ENCODE measurements at places on chromosomes 11 and 22.

- no peak overlapping the region for H3K27ac ChIP-seq
- no peak for DNase-seq
- no peaks in the 10 kb centered on the region for H3K27me3 ChIP-seq
Measured at GRCh38 chr11:26712497-26712896, 9.4 kb downstream of the SLC5A12 start.

DNA sequence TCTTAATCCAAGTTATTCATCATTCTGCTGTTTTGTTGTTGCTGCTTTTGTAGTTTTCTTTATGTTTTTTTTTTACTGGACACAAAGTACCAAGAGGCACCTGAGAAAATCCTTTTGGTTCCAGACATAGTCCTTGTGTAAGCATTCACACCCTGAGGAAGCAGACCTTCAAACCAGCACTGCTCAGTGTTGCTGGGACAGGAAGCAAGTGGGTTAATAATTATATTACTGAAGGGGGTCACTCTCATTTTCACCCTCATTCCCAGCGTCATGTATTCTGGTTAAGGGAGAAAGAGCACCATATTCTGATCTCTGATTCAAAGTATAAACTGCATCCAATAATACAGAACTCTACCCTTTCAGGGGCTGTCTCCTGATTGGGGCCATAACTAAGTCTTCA, 5.9 kb upstream of the ALKBH3 start:
- H3K4me1 ChIP-seq = peaks cover 4% of the 10 kb centered on the region
- no peaks in the 10 kb centered on the region for H3K36me3 ChIP-seq

DNA sequence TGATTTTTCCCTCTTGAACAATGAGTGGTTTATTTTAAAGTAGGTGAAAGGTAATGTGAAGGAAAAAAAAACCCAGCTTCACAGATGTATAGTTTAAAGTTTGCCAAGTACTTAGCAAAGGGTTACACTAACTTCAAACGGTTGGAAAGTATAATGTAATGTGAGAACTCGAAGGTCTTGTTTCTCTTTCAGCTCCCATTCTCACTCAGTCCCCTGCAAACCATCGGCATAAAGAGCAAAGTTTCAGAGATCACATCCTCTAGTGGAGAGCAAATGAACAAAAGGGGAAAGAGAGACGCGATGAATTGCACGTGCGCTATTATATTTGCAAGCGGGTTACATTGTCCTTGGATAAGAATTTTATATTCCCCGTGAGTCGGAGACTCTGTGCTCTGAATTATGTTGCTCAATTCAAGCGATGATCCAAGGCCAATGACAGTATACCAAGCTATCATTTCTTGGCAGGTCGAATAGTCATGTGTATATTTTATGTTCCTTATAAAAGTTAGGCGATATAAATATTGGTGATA, 37.6 kb upstream of the BIRC3 start:
- no peak for DNase-seq
- peak overlapping the region; percentile 7 for H3K4me3 ChIP-seq
- no peaks in the 10 kb centered on the region for H3K36me3 ChIP-seq
- H3K4me1 ChIP-seq = peaks cover 16% of the 10 kb centered on the region
- H3K27me3 ChIP-seq = peaks cover 4% of the 10 kb centered on the region
- H3K27ac ChIP-seq = no peak overlapping the region

- H3K4me1 ChIP-seq = peaks cover 47% of the 10 kb centered on the region
- H3K4me3 ChIP-seq = peak overlapping the region; percentile 91
- peak overlapping the region; percentile 94 for H3K27ac ChIP-seq
- peaks cover 2% of the 10 kb centered on the region for H3K27me3 ChIP-seq
- peak; percentile 95 for DNase-seq
Measured at GRCh38 chr11:62599069-62599696, 2.5 kb downstream of the MTA2 start.

DNA sequence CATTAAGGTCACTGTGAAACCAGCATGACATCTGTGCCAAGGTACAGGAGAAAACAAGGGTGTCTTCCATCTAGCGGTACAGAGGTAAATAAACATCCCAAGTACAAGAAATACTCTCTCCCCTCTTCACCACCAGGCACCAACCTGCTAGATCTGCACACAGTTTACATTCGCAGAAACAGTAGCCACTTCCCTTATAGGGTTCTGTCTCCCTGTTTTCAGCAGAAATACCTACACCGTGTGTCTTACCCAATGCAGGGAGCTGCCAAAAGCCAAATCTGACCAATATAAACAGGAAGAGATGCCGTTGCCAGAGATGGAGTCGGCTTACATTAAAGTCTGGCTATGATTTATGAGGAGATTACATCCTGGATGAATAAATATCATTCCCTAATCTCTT, 1.2 kb downstream of the SCN4B start:
- H3K27me3 ChIP-seq = peaks cover 66% of the 10 kb centered on the region
- no peak overlapping the region for H3K4me3 ChIP-seq
- no peaks in the 10 kb centered on the region for H3K36me3 ChIP-seq
- no peak for DNase-seq
- H3K27ac ChIP-seq = no peak overlapping the region
- peaks cover 6% of the 10 kb centered on the region for H3K4me1 ChIP-seq

- H3K4me1 ChIP-seq = peaks cover 91% of the 10 kb centered on the region
- no peaks in the 10 kb centered on the region for H3K27me3 ChIP-seq
- peak overlapping the region; percentile 98 for H3K4me3 ChIP-seq
- DNase-seq = no peak
- peaks cover 92% of the 10 kb centered on the region for H3K36me3 ChIP-seq
Measured at GRCh38 chr11:3834664-3835461, 5.9 kb downstream of the RHOG start.

DNA sequence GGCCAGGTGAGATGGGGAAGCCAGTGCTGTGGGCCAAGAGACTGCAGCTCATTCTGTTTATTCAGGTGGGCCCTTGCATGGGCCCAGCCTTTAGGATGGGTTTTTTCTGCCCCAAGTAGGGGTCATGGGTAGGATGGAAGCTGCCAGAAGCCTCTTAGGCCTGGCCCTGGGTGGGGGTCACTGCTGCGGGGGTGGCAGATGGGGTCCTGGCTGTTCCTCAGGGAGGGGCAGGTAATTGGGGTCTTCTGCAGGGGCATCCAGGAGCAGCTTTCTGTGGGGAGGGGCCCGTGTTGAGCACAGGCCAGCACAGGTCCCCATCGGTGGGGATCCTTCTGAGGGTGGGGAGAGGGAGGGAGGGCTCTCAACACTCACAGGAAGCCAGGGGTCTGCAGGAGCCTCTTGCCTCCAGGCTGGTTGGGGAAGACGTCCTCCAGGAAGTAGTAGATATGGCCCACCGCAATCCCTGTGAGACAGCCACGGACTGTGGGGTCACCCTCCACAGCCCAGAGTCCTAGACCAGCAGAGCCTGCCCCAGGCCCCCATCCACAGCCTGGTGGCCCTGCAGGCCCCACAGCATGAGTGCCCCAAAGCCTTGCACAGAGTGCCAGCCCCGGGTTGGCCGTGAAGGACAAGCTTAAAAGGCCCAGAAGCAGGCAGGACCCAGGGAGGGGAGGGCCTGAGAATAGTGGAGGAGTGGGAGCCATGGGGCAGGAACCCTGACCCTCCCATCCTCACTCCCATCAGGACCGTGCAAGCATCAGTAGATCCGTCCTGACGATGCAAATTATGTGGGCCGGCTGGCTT, 1.9 kb downstream of the DERL3 start:
- no peak for DNase-seq
- H3K36me3 ChIP-seq = peaks cover 9% of the 10 kb centered on the region
- H3K4me1 ChIP-seq = peaks cover 28% of the 10 kb centered on the region
- peaks cover 3% of the 10 kb centered on the region for H3K27me3 ChIP-seq
- H3K4me3 ChIP-seq = peak overlapping the region; percentile 88

DNA sequence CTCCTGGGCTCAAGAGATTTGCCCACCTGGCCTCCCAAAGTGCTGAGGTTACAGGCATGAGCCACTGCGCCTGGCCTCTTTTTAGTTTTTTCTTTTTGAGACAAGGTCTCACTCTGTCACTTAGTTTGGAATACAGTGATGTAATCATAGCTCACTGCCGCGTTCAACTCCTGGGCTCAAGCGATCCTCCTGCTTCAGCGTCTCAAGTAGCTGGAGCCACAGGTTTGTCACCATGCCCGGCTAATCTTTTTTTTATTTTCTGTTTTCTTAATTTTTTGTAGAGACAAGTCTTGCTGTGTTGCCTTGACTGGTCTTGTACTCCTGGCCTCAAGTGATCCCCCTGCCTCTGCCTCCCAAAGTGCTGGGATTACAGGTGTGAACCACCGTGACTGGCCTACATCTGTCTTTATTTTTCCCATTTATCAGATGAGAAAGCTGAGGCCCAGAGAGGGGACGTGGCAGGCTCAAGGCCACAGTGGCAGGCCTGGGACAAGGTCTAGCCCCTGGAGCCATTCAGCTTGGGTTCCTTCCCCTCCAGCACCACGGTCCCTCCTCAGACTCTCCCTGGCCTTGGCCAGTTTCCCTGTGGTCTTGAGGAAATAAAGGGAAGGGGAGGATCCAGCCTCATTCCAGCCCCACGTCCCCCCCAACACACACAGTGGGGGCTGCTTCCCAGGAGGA, 2.8 kb upstream of the KDELR3 start:
- H3K4me1 ChIP-seq = peaks cover 13% of the 10 kb centered on the region
- no peak overlapping the region for H3K4me3 ChIP-seq
- no peaks in the 10 kb centered on the region for H3K36me3 ChIP-seq
- H3K27me3 ChIP-seq = peaks cover 69% of the 10 kb centered on the region
- H3K27ac ChIP-seq = no peak overlapping the region
- no peak for DNase-seq

DNA sequence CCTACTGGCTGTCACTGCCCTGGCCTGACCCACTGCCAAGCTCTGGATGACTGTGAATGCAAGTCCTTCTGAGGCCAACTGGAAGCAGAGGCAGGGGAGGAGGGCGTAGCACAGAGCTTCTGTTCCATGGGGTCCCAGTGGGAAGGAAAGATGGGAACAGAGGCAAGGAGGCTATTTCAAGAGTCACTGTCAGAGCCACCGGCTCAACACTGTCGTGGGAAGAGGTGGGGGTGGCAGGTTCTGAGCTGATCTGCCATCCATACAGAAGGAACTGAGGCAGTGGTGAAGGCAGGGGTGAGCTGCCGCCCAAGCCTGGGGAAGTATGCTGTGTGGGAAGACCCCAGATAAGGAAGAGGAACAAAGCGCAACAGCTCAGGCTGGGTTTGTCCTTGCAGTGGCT, 54.7 kb downstream of the SGSM3 start:
- no peak overlapping the region for H3K27ac ChIP-seq
- H3K4me3 ChIP-seq = no peak overlapping the region
- peaks cover 5% of the 10 kb centered on the region for H3K4me1 ChIP-seq
- H3K36me3 ChIP-seq = peaks cover 35% of the 10 kb centered on the region
- no peak for DNase-seq
- no peaks in the 10 kb centered on the region for H3K27me3 ChIP-seq

DNA sequence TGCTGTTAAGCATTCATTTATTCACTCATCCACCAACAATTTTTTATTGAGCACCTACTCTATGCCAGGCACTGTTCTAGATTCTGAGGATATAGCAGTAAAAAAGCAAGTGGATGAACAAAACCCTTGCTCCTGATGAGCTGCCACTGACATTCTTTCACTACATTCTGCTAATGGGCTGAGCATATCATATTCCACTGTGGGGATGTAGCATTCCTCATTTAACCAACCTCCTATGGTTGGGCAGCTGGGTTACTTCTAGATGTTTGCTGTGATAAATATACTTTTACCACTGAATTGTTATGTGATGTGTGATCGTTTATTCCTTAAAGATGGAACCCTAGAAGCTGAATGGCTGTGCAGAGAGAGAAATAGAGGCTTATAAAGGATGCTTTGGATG, 176.9 kb downstream of the MN1 start:
- H3K27me3 ChIP-seq = peaks cover 2% of the 10 kb centered on the region
- H3K4me1 ChIP-seq = no peaks in the 10 kb centered on the region
- DNase-seq = no peak
- H3K4me3 ChIP-seq = no peak overlapping the region
- H3K36me3 ChIP-seq = no peaks in the 10 kb centered on the region

GRCh38 chr11:1119604-1120146, 38.1 kb upstream of the MUC5AC start:
- H3K27me3 ChIP-seq = peaks cover 5% of the 10 kb centered on the region
- no peak overlapping the region for H3K27ac ChIP-seq
- peaks cover 2% of the 10 kb centered on the region for H3K36me3 ChIP-seq
- no peak overlapping the region for H3K4me3 ChIP-seq
- peaks cover 1% of the 10 kb centered on the region for H3K4me1 ChIP-seq

GRCh38 chr11:117020869-117021564, 77.2 kb downstream of the SIK3 start:
- H3K36me3 ChIP-seq = no peaks in the 10 kb centered on the region
- H3K4me3 ChIP-seq = peak overlapping the region; percentile 53
- no peaks in the 10 kb centered on the region for H3K27me3 ChIP-seq

- H3K36me3 ChIP-seq = no peaks in the 10 kb centered on the region
- no peak overlapping the region for H3K27ac ChIP-seq
- H3K4me1 ChIP-seq = no peaks in the 10 kb centered on the region
- H3K27me3 ChIP-seq = no peaks in the 10 kb centered on the region
Measured at GRCh38 chr11:89536926-89537325, 45.8 kb upstream of the NOX4 start.

GRCh38 chr22:41636467-41636866, 15.4 kb downstream of the XRCC6 start:
- H3K36me3 ChIP-seq = peaks cover 63% of the 10 kb centered on the region
- H3K27me3 ChIP-seq = no peaks in the 10 kb centered on the region
- no peak overlapping the region for H3K27ac ChIP-seq
- H3K4me1 ChIP-seq = peaks cover under 1% of the 10 kb centered on the region

- peak overlapping the region; percentile 58 for H3K4me3 ChIP-seq
- no peaks in the 10 kb centered on the region for H3K36me3 ChIP-seq
- no peak for DNase-seq
- no peak overlapping the region for H3K27ac ChIP-seq
- H3K4me1 ChIP-seq = peaks cover 12% of the 10 kb centered on the region
Measured at GRCh38 chr22:32204040-32204855, 625 bp downstream of the RFPL2 start.

- H3K27ac ChIP-seq = peak overlapping the region; percentile 80
- peak overlapping the region; percentile 86 for H3K4me3 ChIP-seq
Measured at GRCh38 chr22:20205964-20206708, 55.3 kb upstream of the CCDC188 start.

- H3K4me3 ChIP-seq = no peak overlapping the region
- H3K27me3 ChIP-seq = peaks cover 14% of the 10 kb centered on the region
- no peak for DNase-seq
- H3K27ac ChIP-seq = no peak overlapping the region
- no peaks in the 10 kb centered on the region for H3K4me1 ChIP-seq
Measured at GRCh38 chr22:33030923-33031525, 27.2 kb downstream of the SYN3 start.

- H3K36me3 ChIP-seq = no peaks in the 10 kb centered on the region
- H3K27me3 ChIP-seq = peaks cover 6% of the 10 kb centered on the region
- no peak overlapping the region for H3K27ac ChIP-seq
- H3K4me1 ChIP-seq = no peaks in the 10 kb centered on the region
- no peak for DNase-seq
Measured at GRCh38 chr11:135069890-135070289, 657.8 kb upstream of the B3GAT1 start.

- peak; percentile 72 for DNase-seq
- H3K27ac ChIP-seq = peak overlapping the region; percentile 88
- H3K4me3 ChIP-seq = peak overlapping the region; percentile 90
- H3K36me3 ChIP-seq = peaks cover 45% of the 10 kb centered on the region
- H3K27me3 ChIP-seq = no peaks in the 10 kb centered on the region
Measured at GRCh38 chr11:59144579-59145345, 2.1 kb downstream of the FAM111A start.

DNA sequence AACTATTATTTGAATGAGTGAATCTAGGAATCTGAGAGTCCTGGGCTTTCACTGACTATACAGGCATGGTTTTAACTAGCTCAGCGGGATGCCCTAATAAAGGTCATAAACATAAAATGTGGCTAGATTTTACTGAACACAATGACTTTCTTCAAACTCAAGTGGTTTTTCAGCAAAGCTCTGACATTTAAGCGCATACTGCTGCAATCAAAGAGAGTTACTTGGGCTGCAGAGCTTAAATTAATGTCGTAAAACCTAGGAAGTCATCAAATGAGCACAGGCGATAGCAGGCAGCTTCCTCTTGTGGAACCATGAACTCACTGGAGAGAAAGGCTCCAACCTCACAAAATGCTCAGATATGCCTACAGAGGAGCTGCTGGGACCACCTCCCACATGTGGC, 6.7 kb downstream of the CSNK2A3 start:
- DNase-seq = no peak
- no peak overlapping the region for H3K4me3 ChIP-seq
- no peak overlapping the region for H3K27ac ChIP-seq
- peaks cover 2% of the 10 kb centered on the region for H3K27me3 ChIP-seq
- H3K4me1 ChIP-seq = peaks cover 2% of the 10 kb centered on the region
